ENCODE measurements at places on chromosomes 4 and X. TPM values are rescaled to one million over a fixed set of nuclear protein-coding genes. Genes with fewer than 3 reads are reported as not detected.

Gene F8A3
- total RNA-seq, result 1.3 TPM

Gene F8A1
- 0.45 TPM for total RNA-seq

Gene UNC5C
- total RNA-seq, result under 0.01 TPM

Gene BLOC1S4
- total RNA-seq, result 13.7 TPM

Gene PRRG1
- total RNA-seq, result 25.8 TPM

Gene SERTM2
- total RNA-seq, result not detected

Gene INTU
- 2.5 TPM for total RNA-seq

Gene PLAC8
- total RNA-seq, result 0.09 TPM

Gene GAGE1
- not detected for total RNA-seq

Data from endothelial cell of coronary artery (primary cell).